H54 (cell line): ENCODE measurements at places on chromosomes 5 and 9.

- DNase-seq: no peak
These were observed 591.1 kb downstream of the SEMA5A start for GRCh38 chr5:8954801-8955200.

- DNase-seq: no peak
These were observed 703 bp downstream of the ISCA1 start for GRCh38 chr9:86281593-86282076.

DNA sequence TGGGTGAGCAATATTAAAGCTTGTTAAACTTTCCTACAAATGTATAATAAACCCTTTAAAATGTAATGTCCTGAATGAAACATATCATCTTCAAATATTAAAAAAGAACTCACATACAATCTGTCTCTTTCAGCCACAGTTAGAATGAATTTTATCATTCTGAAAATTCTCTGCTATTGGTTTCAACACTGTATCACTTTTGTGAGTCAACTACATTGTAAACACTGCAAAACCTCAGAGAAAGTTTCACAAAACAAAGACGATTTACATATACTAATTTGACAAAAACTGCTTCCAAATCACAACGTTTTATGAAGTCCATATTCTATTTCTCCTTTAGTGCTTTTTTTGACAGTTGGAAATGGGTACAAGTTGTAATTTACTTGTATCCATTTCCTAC is 1032.0 kb upstream of the DMAC1 start:
- no peak for DNase-seq

- DNase-seq: no peak
These were observed 139.0 kb downstream of the OLFM1 start for GRCh38 chr9:135226369-135227050.

DNA sequence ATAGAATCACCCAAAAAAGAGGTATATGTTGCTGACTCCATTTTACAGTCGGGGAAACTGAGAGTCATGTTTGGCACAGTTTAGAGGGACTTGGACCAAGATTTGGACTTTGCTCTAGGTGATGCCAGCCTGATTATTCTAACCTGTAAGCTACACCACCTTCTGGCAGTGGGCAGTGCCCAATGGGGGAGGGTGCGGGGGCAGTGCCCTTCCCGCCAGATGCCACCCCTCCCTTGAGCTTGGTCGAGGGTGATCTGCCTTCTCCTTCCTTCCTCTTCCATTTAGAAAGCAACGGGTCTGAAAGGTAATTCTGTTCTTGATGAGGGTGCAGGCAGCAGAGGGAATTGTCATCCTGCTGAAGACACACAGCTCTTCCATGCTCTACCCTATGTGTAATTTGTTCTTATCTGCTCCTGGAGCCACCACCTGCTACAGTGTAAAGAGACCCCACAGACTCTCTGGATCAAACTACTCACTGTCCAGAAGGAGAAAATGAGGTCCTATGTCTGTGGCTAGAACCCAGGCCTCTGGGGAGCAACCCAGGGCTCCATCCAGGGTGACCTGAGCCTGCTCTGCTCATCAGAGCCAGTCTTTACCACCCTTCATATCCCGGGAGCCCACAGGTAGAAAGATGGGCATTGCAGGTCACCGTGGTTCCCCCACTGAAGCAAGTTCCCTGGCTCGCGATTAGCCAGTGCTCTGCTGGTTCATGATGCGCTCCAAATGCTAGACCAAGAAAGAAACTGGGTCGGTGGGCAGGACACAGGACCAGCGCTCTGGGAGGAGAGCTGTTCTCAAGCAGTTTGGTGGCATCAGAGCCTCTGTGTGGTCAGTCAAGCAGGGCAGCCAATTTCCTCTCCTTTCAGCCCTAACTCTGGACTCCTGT is 156.2 kb downstream of the RGS3 start:
- DNase-seq: no peak
